AG09319 (cell line): ENCODE measurements at places on chromosomes 13 and 19.

DNA sequence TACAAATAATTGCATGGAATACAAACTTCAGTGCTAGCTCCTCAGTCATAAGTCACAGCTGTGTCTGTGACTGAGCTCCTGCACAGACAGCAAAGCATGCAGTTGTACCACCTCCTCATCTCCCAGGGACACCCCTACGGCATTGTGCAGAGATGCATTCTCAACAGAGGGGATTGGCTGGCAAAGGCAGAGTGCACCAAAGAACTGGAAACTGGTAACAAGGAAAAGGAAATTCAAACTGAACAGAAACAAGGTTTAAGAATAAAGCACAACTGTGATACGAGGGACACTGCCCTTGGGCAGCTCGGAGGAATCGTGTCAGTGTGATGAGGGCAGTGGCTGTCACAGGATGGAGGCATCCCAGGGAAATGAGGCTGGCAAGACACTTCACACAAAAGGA, 126.1 kb upstream of the SOX1 start:
- DNase-seq = no peak

- no peak for DNase-seq
Measured at GRCh38 chr19:57465680-57466381, 8.9 kb upstream of the VN1R1 start.

- DNase-seq = no peak
Measured at GRCh38 chr19:49518033-49518432, 5.6 kb downstream of the FCGRT start.

DNA sequence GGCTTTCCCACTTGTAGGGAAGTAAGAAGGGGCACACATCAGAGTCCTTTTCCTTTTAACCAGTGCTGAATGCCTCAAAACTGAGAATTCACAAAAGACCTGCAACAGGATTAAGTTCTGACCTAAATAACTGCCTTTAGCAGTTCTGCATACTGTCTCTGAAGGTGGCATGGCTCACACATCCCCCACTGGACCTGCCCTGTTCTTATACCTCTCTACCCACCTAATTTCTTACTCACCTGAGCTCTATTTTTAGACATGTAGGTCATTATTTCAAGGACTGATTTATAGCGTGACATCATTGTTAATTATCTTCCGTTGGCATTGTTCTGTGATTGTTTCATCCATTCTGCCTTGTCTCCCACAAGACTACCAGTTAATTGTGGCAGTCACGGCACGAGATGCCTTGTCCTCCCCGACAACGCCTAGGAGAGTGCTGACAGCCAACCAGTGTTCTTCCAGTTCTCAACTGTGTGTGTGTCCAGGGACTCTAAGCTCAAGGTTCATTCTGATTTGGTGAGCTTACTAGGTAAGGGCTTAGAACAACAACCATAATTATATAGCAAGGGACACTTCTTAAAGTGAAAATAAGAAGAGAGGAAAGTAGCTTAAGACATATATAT, 27.1 kb upstream of the UBL3 start:
- no peak for DNase-seq

DNA sequence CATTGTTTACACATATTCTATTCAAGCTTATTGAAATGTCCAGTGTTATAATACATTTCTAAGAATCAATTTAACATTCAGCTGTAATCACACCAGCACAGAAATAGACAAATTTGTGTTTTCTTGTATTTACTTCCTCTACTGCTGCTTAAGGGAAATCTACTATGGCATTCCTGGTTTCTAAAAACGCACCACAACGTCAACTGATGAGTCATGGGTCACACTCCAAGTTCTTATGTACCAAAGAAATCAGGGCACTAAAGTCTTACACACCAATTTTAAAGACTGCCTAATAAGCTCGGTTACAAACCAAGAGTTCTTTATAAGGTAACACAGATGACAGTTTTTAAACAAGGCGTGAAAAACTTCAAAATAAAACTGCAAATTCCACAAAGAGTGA, 13.2 kb downstream of the LNX2 start:
- DNase-seq = no peak

DNA sequence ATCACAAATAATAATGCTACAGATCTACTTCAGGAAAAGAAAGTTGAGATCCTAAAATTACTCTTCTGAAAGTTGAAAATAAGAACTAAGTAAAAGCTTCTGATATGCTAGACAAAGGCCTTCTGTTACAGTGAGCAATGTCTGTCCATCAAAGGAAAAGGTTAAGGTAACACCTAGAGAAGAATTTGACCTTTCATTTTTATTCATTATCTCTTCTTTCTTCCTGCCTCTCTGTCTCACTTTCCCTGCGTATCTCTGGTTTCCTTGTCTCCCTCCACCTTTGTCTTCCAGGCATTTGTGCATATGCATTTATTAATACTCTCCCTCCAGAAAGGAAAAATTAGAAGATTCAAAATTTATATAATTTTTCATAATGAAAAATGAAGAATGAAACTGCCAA, 49.0 kb downstream of the ZAR1L start:
- no peak for DNase-seq

DNA sequence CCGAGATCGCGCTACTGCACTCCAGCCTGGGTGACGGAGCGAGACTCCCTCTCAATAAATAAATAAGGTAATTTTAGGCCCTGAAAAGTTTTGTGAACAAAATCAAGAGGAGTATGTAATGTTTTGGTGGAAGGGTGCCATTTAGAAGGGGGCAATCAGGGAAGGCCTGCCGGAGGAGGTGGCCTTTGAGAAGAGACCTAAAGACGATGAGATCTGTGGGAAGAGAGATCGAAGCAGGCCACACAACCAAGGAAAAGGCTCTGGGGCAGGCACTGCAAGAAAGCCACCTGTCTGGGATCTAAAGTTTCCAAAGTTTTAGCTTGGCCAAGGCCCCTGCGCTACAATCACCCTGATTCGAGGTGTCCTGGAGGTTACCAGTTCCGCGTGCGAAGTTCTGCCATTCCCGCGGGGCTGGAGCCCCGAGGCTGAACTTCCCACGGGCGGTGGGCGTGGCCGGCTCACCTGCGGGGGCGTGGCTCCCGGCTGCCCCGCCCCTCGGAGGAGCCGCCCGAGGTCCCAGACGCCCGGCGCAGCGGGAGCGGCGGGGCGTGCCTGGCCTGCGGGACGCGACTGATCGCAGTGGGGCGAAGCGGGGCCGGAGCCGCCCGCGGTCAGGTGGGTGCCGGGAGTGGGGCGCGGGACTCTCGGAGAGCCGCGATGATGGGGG, at the start of gene KLC3:
TSS of gene KLC3 (plus strand) at position 519 of the 667 bp plus-strand sequence. CDS start 4,792 bp downstream, outside the sequence.
- DNase-seq = no peak

GRCh38 chr13:45119469-45119990, 780 bp upstream of the GTF2F2 start:
- DNase-seq = no peak

- DNase-seq = no peak
Measured at GRCh38 chr13:77714119-77714755, 16.8 kb downstream of the SLAIN1 start.
